ENCODE measurements at places on chromosomes 6 and 20. TPM values are rescaled to one million over a fixed set of nuclear protein-coding genes. Genes with fewer than 3 reads are reported as not detected.
A peak's percentile ranks its signal among the peaks of the same experiment; 100 is the strongest.

Gene FAXC
- 22.3 TPM for total RNA-seq

Gene PRR18
- 1.3 TPM for total RNA-seq

Gene TP53TG5
- total RNA-seq: not detected

Gene MYCT1
- total RNA-seq: not detected

GRCh38 chr20:46128310-46129151 lies 10.4 kb downstream of the CD40 start:
- peak; percentile 23 for DNase-seq

GRCh38 chr6:33699131-33699530 lies 12.4 kb downstream of the UQCC2 start:
- no peak for DNase-seq

DNA sequence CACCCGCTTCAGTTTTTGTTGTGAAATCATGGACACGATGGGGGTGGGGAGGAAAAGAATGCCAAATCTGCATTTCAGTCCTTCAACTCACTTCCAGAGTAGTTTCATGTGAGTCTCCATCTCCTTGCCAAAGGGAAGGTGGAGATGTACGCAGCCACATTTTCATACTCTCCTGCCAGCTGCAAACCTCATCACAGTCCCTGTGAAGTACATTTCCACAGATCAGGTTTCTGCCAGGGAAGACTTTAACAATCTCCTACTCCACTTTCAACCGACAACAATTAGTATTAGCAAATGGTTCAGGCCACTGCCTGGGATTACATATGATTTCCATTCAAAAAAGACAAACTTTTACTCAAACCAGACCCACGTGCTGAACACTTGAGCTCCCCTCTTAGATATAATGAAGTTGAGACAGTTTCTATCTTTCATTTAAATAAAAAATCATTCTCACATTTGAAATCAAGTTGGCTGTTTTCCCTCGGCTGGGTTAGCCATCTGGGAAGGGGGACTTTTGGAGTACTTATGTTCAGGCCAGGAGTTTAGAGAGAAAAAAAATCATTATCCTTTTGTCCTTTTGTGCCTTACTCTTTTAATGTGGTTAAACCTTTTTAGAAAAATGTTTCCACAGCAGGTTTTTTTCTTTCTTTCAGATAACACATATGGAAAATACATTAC lies 51.0 kb upstream of the CEP162 start:
- DNase-seq: peak; percentile 8

- no peak for DNase-seq
Measured at GRCh38 chr20:61768571-61769285, 297.0 kb downstream of the TAF4 start.

- DNase-seq: no peak
Measured at GRCh38 chr6:35413911-35414310, 38.2 kb upstream of the FANCE start.

- DNase-seq: no peak
Measured at GRCh38 chr6:53584726-53585125, 39.8 kb upstream of the GCLC start.
